ENCODE measurements at places on chromosomes 1 and 21. TPM values are rescaled to one million over a fixed set of nuclear protein-coding genes. Genes with fewer than 3 reads are reported as not detected.

GBP2 gene
- 3.0 TPM for total RNA-seq

- peak; percentile 15 for DNase-seq
Measured at GRCh38 chr1:7042322-7043190, 257.3 kb downstream of the CAMTA1 start.

AGO1 gene
- total RNA-seq = 40.1 TPM

- DNase-seq = no peak
Measured at GRCh38 chr1:20028726-20029125, 41.3 kb upstream of the PLA2G5 start.

GRCh38 chr21:27379354-27379753 lies 412.5 kb upstream of the ADAMTS5 start:
- DNase-seq = no peak

PTGER3 gene
- 0.08 TPM for total RNA-seq

DNA sequence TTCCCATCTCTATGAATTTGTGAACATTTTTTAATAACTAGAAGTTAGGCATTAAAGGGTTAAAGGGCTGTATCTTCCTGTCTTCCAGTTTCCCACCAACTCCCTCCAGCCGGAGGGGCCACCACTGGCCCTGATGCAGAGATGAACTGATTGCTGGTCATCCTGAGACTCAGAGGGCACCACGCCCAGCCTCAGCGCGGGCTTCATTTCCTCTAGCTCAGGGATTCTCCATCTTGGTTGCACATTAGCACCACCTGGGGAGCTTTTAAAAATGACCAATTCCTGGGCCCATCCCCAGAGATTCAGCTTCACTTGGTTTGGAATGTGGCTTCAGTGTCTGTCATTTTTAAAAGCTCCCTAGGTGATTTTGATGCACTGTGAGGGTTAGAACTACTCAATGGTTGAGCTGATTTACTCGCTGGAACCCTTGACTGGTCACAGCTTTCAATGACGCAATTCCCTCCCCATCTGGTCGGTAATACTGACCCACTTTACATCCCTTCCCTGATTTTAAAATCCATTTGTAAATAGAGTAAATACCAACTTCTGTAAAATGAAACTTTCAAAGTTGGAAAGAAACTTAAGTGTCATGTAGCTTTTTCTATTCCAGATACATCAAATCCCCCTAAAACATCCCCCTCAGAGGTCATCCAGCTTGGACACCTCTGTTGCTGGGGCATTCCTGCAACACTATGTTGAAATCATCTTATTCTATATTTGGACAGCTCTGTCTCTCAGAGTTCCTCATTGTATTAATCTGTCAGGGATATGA lies 5.1 kb downstream of the NAV1 start:
- no peak for DNase-seq

DNA sequence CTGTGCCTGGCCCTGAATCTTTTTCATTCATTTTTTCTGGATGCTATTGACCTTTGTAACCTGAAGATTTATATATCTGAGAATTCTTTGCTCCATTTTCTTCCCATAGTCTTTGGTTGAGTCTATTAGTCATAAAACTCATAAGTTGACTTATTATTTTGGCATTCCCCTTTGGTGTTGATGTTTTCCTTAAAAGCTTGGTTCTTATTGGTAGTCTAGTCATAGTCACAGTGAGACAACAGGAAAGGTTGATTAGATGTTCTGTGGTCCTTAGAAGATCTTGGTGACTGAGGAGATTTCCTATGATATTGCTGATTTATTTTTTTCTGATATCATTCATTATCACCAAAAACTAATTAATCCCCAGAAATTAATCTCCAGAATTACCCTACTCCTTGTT lies 86.2 kb downstream of the PTPRC start:
- DNase-seq = no peak

DNA sequence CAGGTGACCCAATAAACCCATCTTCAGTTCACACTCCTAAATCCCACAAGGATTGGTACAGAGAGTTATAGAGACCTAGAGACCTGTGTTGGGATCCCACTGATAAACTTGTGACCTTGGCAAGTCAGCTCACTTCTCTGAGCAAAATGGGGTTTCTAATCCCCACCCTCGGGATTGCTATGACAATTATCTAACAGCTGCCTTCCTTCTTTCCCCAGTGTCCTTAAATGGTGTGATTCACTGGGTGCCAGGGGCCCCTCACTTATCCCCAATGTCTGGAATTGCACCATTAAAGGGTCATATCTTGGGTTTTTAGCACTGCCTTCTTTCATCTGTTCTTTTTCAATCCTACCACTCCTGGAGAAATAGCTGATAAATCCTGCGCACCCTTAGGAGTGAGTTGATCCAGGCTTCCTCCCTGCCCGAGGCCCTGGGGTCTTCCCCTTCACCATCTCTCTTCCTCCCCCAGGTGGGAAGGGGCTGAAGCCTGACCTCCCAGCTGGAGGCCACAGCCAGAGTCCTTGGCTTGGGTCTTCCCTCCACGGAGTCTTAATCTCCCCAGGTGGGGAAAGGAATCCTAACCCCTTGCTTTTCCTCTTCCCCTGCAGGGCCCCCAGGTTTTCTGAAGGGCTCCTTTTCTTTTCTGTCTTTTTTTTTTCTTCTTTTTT lies 39.7 kb downstream of the LACTBL1 start:
- no peak for DNase-seq
